T-cell (primary cell): ENCODE measurements at places on chromosomes 6 and 20.

DNA sequence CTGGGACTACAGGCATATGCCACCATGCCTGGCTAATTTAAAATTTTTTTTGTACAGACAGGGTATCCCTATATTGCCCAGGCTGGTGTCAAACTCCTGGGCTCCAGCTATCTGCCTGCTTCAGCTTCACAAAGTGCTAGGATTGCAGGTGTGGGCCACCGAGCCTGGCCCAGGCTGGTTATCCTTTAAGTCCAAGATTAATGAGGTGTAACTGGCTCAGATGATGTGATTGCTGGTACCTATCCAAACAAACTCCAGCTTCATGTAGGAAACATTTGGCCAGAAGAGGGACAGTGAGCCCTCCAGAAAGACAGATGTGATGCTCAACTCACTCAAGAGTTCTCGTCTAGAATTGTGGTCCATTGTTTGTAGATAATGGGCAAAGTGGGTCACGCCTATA, 9.2 kb upstream of the ZNF318 start:
- no peak for DNase-seq

GRCh38 chr6:170186006-170186935, 104.6 kb downstream of the DLL1 start:
- no peak for DNase-seq

DNA sequence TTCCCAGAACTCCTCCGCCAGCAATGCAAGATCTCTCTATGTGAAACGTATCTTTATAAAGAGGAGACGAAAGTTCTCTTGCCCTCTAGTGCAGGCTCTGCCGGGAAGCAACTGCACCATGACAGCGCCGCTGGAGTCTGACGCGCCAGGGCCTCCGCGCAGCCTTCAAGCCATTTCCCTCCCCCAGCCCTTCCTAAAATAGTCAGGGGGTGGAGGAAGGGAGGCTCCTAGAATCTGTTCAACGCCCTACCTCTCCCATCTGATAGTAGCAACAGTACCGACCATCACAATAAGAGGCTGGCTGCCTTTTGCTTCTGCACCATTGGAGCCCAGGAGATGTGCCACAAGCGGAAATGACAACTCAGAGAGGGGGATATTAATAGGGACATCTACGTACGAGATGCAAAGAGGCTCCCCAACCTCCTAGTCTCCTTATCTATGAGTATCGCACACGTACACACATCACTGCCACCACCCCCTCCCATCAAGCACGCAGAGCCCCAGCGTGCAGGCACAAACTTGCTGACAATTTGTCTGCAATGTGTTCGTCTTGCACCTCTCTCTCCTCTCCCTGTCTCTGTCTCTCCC, 1.0 kb downstream of the SYNE1 start:
- DNase-seq = peak; percentile 2

- DNase-seq = no peak
Measured at GRCh38 chr6:35681298-35681697, 7.4 kb downstream of the FKBP5 start.

- no peak for DNase-seq
Measured at GRCh38 chr6:168060521-168060931, 18.5 kb downstream of the FRMD1 start.

GRCh38 chr6:16777794-16778193, 16.5 kb upstream of the ATXN1 start:
- no peak for DNase-seq

GRCh38 chr6:112923940-112924587, 576.9 kb downstream of the RFPL4B start:
- DNase-seq = no peak

DNA sequence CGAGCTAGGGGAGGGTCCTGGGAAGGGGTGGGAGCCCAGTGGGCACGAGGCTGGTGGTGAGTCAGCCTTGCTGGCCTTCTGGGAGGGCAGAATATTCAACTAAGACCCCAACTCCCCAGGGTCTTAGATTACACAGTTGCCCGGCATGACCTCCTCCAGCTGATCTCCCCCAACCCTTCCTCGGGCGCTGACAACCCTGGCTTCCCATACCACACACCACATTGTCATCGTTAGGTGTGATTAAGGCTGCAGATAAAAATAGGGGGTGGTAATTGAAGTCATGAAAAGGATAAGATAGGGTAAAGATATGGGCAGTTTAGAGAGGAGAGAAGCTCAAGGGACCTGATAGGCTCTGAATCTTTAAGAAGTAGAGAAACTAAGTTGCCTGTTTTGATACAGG, 10.5 kb downstream of the CDC40 start:
- no peak for DNase-seq

- DNase-seq = no peak
Measured at GRCh38 chr20:53382263-53382844, 211.3 kb downstream of the ZNF217 start.

DNA sequence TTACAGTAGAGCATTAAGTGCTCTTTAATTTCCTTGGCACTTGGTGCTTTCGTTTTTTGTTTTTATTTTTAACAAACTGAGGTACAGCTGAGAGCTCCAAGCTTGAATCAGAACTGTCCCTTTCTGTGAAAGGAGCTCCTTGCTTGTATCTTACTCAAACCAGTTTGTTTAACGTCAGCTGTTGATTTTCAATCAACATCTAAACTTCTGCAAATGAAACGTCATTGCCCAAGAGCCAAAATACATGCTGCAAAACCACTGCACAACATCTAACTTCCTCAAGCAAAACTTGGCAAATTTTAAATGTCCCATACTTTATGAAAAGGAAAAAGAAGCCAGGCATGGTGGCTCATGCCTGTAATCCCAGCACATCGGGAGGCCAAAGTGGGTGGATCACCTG, 15.2 kb downstream of the VNN2 start:
- no peak for DNase-seq

DNA sequence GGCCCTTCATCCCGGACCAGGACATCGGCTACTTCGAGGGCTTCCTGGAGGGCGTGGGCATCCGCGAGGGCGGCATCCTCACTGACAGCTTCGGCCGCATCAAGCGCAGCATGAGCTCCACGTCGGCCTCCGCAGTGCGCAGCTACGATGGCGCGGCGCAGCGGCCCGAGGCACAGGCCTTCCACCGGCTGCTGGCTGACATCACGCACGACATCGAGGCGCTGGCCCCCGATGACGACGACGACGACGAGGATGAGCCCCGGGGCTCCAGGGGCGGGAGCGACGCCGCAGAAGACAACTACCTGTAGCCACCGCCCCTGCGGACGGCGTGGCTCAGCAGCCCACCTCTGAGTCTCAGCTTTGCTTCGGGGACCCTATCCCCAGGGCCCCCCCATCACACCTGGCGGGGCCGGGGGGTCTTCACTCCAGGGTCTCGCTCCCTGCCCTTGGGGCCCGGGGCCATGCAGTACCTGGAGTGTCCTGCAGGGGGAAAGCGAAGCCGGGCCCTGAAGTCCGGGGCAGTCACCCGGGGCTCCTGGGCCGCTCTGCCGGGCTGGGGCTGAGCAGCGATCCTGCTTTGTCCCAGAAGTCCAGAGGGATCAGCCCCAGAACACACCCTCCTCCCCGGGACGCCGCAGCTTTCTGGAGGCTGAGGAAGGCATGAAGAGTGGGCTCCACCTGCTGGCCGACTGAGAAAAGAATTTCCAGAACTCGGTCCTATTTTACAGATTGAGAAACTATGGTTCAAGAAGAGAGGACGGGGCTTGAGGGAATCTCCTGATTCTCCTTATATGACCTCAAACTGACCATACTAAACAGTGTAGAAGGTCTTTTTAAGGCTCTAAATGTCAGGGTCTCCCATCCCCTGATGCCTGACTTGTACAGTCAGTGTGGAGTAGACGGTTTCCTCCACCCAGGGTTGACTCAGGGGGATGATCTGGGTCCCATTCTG, 20.8 kb upstream of the HCK start:
- peak; percentile 52 for DNase-seq

GRCh38 chr20:18739751-18740166, 73.8 kb upstream of the SCP2D1 start:
- DNase-seq = no peak

GRCh38 chr6:4108561-4109093, 26.7 kb downstream of the ECI2 start:
- DNase-seq = no peak
